IPS-NIHi11 (cell line): ENCODE measurements at places on chromosomes 5 and 9.

DNA sequence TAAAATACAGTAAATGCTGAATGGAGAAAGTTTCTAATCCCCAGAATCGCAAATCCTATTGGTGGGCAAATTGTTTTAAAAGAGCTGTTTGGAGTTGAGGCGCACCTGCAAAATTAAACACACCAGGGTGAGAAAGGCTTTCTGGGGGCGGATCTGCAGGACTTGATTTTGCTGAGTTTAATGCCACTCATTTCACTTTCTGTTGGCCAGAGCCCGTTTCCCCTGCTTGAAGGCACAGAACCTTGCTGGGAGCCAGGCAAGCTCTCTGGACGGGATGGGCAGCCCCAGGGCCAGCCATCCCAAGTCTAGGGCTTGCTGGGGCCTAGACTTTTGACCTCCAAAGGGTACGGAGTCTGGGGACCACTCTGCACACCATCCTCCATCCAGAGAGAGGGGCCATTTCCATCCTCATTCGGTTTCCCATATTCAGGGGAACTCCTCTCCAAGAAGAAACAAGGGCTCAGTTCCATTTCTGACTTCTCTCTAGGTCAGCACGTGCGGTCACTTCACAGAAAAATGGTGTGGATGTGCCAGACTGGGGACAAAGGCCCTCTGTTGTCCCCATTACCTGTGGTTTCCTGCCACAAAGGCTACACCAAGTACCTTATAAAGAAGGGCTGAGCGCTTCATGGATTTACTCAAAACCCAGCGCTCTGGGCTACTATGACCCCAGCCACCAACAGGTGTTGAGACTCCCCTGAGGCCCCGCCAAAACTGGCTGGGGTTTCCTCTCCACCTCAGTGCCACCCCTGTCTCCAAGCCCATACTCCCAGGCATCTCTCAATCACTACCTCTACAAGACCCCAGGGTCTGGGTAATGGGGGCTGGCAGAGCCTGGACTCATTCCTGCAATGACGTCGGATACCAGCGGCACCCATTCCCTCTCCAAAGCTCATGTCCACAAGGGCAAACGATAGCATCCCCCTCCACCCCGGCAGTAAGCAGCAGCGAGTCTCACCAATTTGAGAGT, 170.0 kb downstream of the AUH start:
- no peak for DNase-seq

- no peak for DNase-seq
Observed at GRCh38 chr5:163712011-163712410, 206.6 kb downstream of the MAT2B start.

DNA sequence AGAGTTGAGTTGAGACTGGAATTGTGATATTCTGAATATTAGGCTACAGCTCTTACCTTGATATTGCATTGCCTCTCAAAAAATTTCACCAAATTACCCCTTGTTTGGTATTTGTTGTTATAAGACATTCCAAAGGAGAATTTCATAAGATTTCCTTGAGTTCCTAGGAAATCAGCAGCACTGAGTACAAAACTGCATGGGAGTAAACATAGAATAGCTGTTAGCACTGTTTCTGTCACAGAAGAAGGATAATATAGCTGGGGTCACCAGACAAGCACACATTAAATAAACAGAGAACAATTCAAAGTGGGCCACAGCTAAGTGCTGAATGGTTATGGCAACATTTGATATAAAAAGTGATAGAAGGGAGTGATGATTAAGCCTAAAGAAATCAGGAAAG, 724.3 kb downstream of the PRELID2 start:
- DNase-seq, result no peak

GRCh38 chr9:74771672-74772071, 116.0 kb downstream of the TRPM6 start:
- DNase-seq, result no peak

GRCh38 chr9:87551772-87552217, 54.1 kb downstream of the DAPK1 start:
- no peak for DNase-seq

DNA sequence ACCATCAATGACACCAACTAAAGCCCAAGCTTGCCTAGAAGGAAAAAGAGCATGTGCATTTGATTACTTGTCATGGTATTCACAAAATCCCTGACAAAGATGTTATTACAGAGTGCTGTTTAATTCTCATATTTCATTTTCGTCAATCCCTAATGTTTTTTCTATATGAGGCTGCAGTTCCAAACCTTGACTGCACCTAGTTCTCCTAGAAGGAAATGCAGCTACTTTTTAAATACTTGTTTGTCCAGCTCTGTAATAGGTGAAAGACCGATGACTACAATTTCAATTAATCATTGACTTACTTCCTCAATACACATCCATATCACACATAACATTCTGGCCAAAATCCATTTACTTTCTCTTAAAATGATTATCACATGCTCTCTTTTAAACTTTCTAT, 28.1 kb downstream of the CEMIP2 start:
- no peak for DNase-seq

DNA sequence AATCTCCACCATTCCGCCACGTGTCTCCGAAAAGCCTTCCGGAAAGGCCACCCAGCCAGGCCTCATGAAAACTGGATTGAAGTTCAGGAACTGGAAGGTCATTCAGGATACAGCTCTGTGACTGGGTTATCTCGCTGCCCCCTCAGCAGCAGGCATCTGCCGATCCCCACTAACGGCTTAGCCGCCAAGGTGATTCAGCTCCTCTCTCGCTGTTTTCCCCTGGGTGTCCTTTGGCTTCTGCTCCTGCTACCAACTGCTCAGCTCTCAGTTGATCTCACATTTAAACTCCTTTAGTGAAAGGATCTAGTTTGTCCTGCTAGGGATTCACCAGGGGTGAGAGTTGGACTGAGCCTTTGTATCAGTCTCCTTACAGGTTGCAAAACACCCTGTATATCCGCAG, 2.2 kb upstream of the GDNF start:
- DNase-seq, result no peak

- DNase-seq, result no peak
Observed at GRCh38 chr9:116147821-116148220, 5.8 kb upstream of the PAPPA start.

- no peak for DNase-seq
Observed at GRCh38 chr9:74122216-74122615, 374.9 kb upstream of the RORB start.

- DNase-seq, result no peak
Observed at GRCh38 chr5:71899865-71900342, 180.8 kb downstream of the CARTPT start.

- no peak for DNase-seq
Observed at GRCh38 chr5:400282-401145, 42.5 kb upstream of the EXOC3 start.

- no peak for DNase-seq
Observed at GRCh38 chr5:132439521-132440089, 51.0 kb downstream of the IRF1 start.

DNA sequence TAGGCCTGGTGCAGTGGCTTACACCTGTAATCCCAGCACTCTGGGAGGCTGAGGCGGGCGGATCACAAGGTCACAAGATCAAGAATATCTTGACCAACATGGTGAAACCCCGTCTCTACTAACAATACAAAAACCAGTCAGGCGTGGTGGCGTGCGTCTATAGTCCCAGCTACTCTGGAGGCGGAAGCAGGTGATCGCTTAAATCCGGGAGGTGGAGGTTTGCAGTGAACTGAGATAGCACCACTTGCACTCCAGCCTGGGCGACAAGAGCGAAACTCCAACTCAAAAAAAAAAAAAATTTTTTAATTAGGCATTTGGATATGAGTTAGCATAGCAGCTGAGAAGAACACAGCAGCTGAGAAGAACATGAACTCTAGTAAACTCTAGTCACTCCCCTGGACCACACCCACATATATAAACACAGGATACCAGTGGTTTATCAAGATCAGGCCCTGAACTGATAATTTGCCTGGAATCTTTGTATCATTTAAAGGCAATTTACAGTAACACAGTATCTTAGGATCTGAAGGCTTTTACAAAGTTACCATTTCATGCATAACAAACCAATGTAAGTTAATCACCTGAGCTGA, 4.6 kb upstream of the UGCG start:
- DNase-seq, result no peak

DNA sequence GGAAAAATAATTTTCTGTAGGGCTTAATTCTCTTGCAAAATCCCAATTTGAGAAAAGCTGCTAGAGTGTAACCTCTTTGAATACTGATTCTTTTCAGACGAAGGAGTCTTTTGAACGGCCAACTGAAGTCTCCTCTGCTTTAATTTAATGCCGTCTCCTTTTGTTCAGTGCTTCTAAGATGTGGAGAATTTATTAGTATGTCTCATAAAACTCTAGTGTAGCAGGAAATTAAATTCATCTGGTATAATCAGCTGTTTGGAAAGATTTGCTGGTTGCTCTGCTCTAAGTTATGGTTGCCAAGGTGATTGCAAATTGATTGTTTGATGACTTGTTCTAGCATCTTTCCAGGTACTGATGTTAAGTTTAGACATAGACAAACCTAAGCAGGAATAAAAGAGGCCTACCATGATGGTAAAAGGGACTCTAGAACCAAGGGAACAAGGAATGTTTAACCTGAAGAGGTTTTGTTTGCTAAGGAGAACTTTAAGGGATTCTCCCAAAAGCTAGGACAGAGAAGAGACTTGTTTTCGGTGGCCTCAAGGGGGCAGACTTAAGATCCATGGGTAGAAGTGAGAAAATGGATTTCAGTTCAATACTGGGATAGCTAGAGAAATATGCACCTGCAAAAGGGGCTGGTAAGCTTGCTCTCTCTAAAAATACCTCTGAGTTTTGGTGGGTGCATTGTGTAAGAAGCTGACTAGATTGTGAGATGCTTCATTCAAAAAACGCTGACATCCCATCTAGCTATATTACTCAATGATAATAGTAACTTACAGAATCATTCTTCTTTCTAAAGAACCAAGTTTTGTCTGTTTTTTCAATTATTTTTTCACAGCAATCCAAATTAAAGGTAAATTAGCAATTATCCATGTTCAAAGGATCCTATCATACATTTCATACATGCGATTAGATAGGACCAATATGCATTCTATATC, 5.7 kb upstream of the ADRB2 start:
- DNase-seq, result no peak

DNA sequence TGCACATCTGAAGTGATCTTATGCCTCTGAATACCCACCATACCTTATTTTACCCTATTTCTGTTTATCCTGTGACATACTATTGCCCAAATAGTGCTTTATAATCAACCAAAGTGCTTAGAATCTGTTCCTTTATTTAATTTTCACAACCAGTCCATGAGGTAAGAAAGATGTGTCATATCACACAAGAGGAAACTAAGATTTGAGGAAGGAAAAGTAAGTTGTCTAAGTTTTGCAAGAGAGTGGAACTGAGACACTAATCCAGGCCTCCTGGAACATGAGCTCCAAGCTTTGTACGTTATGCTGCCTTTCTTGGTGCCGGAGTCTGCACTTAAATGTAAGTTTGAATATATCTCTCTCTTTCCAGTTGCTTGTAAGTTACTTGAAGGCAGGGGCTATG, 17.2 kb downstream of the KDM3B start:
- no peak for DNase-seq

GRCh38 chr5:154358516-154359220, 87.1 kb upstream of the SAP30L start:
- DNase-seq, result no peak
